ENCODE measurements at places on chromosomes 1 and 21.

- DNase-seq, result no peak
Measured at GRCh38 chr1:169753549-169753948, 19.7 kb upstream of the SELE start.

DNA sequence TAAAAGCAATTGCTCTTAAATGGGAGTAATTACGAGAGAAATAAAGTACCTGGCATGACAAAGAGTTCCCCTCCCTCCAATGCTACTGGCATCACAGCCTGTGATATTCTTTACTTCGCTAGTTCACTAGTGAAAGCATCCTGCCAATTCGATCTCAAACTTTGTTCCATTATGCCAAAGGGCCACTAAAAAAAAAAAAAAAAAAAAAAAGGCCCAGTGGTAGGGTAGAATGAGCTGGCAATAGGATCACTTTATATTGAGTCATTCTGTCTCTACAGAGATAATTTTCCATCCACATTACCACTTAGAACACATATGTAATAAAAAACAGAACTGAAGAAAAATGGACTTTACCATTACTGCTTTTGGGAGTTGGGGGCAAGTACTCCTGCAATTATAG, 11.2 kb downstream of the PUM1 start:
- peak; percentile 19 for DNase-seq

DNA sequence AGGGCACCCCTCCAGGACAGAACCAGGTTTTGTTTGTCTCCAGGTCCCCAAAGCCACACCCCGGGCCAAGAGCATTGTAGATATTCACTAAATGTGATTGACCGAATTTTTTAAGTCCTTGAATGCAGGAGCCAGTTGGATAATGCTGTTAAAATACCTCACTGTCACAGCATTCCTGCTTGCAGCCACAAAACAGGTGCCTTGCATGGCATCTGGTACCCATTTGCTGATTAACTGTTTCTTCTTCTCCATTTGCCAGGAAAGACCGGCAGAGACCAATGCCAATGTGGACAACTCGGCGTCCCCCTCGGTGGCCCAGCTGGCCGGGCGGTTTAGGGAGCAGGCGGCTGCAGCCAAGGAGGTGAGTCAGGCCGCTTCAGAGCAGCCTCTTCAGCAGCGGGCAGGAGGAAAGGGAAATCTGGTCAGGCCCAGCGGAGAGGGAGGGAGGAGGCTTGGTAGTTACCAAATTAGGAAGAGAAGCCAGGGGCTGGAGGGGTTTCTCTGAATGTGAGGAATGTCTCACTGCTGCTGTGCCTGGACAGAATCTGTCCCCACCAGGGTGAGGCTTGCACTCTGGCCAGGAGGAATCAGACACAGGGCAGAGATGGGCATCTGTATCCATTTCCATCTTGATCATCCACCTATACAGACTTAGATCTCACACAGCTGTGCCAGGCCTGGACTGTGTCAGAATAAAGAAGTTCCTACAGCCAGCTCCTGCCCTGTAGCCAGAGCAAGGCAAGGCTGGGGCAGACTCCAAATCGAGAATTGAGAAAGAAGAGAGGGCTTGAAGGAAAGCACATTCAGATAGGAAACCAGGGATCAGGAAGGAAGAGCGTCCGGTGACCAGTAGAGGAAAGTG, 37.9 kb upstream of the MPZL1 start:
- DNase-seq, result no peak

- no peak for DNase-seq
Measured at GRCh38 chr1:246733704-246734103, 9.5 kb downstream of the SCCPDH start.

DNA sequence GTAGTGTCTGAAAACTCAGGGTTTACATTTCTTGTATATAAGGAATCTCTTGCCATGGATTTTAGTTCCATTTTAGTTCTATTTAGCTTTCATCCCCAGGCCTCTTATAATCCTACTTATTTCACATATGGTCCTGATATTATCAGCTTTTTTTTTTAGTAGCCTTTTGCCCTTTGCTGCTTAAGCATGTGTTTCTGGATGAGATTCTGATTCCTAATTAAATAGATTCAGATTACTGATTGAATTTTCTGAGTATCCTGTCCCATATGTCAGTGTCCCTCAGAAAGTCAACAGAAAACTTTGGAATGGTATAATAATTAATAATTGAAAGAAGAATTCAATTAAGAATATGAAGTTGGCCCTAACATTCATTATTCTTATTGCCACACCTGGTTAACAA, 134.7 kb upstream of the HOOK1 start:
- DNase-seq, result no peak

- peak; percentile 39 for DNase-seq
Measured at GRCh38 chr1:18581420-18581880, 49.2 kb upstream of the PAX7 start.
